ENCODE measurements at places on chromosomes 16 and 17.

GRCh38 chr16:85185303-85186100 is 73.2 kb upstream of the CIBAR2 start:
- DNase-seq: no peak

DNA sequence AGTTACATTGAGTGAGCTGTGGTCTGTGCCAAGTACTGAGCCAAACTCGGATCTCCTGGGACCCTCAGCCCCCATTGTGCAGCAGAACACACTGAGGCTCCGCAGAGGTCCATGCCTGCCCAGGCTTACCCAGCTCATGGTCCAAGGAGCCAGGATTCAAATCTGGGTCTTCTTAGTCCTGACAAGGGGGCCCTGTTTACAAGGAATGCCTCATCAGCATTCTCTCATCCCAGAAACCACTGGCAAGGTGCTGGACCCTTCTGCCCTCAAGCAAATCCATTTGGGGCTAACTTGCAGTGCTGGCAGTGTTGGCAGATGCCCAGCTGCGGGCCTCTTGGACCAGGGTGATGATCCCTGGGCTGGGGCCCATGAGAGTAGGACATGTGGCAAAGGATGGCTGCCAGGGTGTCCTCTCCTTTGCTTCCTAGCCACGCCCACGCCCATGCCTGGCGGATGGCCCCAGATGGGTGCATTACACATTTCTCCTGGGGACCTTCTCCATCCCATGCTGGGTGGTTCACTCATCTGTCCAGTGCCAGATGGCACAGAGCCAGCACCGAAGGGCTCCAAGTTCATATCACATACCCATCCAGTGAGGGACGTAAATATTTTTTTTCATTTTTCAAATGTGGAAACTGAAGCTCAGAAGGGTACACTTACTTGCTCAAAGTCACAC is 117.7 kb downstream of the CMIP start:
- no peak for DNase-seq

DNA sequence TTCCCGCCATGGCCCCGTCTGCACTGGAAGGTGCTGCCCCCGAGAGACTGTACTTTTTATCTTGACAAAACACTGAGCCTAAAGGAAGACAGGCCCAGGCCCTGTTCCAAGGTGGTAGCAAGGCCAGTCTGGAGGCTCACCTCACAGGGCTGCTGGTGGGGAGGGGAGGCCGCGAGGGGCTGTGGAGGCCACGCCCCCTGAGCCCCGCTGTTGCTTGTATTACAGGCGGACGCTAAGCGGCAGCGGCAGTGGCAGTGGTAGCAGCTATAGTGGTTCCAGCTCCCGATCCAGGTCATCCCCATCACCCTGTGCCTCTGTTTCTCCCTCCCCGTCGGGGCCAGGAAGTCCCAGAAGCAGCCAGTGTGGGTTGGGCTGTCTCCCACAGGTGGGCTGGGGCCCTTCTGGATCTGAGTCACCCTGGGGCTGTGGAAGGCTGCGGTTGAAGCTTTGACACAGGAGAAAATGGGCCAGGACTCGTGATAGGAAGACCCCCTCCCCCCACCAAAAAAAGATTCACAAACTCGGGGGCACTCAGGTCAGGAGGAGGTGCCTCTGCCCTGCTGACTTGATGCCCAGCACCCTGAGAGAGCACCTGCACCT is 13.3 kb upstream of the IL17C start:
- DNase-seq: no peak

GRCh38 chr17:15263680-15264079 is 1.4 kb downstream of the PMP22 start:
- DNase-seq: no peak

DNA sequence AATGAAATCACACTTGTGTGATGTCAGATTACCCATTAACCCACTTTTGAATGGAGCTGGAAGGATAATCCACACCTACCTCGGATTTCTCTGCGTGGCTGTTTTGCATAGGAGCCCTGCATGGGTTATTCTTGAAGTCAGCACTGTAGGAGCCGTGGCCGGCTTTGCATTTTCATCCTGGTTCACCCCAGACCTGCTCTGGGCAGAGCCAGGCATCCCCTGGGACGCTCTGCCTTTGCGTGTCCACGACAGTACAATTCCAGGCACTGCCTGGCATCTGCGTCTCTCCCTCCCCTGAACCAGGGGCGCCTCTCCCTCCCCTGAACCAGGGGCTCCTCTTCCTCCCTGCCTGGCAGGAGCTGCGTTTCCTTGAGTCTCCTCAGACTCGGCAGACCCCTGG is 29.7 kb upstream of the ZNF750 start:
- DNase-seq: no peak

GRCh38 chr17:10713318-10713717 is 15.9 kb downstream of the ADPRM start:
- DNase-seq: no peak

DNA sequence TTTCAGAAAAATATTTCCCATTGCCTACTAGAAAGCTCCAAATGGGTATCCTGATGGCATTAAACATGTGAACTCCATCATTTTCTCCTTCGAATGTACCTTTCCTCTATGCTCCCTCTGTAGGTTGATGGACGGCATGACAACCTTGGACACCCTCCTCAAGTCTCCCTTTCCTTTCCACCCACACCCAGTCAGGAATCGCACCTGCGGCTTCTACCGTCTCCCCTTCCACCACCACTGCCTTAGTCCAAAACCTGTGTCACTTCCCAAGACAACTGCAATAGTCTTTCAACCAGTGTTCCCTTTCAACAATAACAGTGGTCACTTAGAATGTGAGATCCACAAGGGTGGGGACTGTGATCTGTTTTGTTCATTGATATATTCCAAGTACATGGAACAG is 233.1 kb upstream of the AXIN2 start:
- DNase-seq: no peak

DNA sequence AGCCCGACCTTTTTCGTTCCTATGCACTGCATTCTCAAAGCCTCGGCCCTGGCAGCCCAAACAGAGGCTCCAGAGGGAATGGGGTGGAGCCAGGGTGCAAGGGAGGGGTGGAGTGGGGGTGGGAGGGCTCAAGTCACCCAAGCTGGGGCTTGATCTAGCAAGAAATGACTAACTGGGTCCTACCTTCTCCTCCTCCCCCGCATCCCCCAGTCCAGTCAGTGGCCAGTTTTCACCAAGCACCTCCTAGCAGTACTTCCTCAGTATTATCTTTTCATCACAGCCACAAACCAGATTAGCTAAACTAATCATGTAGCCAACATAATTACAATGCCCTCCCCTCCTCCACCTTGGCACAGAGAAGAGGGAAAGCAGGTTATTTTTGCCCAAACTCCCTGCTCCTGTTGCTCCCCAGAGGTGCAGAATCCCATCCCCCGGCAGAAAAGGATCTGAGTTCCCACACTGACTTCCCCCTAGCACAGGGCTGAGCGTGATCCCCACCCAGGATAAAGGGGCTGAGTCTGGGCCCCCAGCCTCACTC is 2.2 kb downstream of the JUP start:
- DNase-seq: peak; percentile 82

- DNase-seq: no peak
Measured at GRCh38 chr16:17177242-17177958, 293.4 kb downstream of the XYLT1 start.

- no peak for DNase-seq
Measured at GRCh38 chr16:83882163-83882885, 16.6 kb upstream of the MLYCD start.

DNA sequence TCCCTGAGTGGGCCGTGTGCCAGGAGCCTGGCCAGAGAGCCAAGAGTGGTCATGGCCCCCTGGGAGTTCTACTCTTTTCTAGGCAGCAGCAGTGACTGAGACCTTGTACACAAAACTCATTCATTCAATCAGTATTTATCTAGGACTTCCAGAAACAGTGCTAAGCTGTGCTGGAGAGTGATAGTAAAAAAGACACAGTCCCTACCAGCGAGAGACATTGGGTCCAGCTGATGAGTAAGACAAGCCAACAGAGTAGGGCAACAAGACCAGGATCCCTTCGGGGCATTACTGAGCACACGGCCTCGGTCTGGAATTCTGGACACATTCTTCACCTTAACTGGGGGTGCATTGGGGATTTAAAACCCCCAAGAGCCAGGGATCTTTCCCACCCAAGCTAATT is 20.2 kb downstream of the CBX4 start:
- no peak for DNase-seq

- DNase-seq: no peak
Measured at GRCh38 chr16:68363658-68364521, 53.1 kb downstream of the PRMT7 start.

GRCh38 chr16:27237219-27238015 is 31.2 kb downstream of the NSMCE1 start:
- DNase-seq: no peak

DNA sequence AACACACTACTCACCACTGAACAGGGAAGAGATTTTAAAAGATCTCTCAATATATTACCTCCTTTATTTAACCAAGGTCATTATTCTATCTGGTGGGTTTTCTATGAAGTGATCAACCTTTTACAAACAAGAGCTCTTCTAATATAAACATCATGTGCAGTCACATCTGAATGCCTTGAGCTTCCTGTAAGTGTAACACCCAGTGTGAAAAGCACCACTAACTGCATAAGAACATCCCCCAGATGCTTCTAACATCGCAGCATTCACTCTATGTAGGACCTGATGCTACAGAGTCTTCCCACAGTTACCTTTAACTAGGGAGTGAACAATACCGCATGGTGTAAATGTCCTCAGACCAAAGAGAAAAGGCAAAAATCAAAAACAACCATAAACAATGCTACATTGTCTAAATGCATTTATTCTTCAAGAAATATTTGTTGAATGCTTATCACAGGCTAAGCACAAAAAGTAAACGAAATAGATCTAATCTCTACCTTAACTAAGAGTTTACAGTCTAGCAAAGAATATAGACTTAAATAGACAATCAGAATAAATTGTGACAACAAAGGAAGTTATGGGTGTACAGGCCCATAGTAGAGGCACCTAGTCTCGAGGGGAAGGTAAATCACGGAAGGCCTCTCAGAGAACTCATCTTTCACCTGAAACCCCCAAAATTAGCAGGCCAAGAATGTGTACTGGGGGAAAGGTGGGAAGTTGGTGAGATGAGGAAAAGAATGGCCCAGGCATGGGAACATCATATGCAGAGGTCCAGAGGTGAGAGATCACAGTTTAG is 16.2 kb downstream of the SKAP1 start:
- no peak for DNase-seq

- no peak for DNase-seq
Measured at GRCh38 chr17:29561554-29562517, 5.0 kb downstream of the ABHD15 start.

GRCh38 chr16:1287982-1288670 is 21.3 kb upstream of the UBE2I start:
- DNase-seq: no peak

- no peak for DNase-seq
Measured at GRCh38 chr16:81575834-81576233, 131.2 kb downstream of the CMIP start.

- DNase-seq: no peak
Measured at GRCh38 chr17:32156656-32157055, 14.4 kb downstream of the RHOT1 start.

GRCh38 chr17:44326861-44327444 is 2.3 kb upstream of the SLC25A39 start:
- peak; percentile 88 for DNase-seq

- DNase-seq: no peak
Measured at GRCh38 chr17:19443148-19443547, 32.1 kb downstream of the RNF112 start.

- DNase-seq: no peak
Measured at GRCh38 chr16:88385831-88386815, 3.4 kb downstream of the ZNF469 start.

DNA sequence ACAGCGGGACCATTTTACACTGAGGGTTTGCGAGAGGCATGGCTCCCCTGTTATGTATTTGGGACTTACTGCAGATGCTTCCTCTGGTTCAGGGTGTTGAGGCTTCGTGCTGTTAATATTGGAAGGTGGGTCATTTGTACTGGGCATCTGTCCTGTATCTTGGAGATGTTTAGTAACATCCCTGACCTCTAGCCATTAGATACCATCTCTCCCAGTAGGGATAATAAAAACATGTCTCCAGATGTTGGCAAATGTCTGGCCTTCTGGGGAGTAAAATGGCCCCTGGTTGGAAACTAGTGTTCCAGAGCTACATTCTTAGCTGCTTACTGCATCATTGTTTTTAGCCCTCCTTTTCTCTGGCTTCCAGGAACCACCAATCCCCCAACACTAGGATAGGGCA is 388.0 kb downstream of the WWOX start:
- no peak for DNase-seq

GRCh38 chr17:50219342-50219741 is 17.9 kb upstream of the COL1A1 start:
- DNase-seq: peak; percentile 86
